ENCODE measurements at places on chromosomes 7 and 10.

GRCh38 chr10:31606841-31607240, 287.8 kb downstream of the ZEB1 start:
- no peak for DNase-seq

GRCh38 chr10:8594176-8594575, 539.7 kb downstream of the GATA3 start:
- no peak for DNase-seq

GRCh38 chr10:124369986-124370385, 48.7 kb downstream of the OAT start:
- DNase-seq = no peak

DNA sequence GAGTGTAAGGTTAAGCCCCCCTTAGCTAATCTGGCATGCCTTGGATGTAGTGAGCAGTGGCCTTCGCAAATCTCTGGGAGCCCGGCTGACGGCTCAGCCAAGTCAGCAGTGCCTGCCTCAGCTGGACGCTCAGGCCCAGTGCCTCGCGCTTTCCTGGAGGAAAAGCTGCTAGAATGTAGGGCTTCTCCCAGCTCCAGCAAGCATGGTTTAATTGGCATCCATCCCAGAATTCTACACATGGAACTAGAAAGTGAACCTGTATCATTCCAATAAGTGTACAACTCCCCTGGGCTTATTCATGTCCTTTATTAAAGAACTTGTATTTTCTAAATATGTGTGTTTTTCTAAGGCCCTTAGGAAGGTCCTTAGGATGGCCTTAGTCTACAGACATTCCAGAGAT, 287.8 kb upstream of the SHH start:
- no peak for DNase-seq

DNA sequence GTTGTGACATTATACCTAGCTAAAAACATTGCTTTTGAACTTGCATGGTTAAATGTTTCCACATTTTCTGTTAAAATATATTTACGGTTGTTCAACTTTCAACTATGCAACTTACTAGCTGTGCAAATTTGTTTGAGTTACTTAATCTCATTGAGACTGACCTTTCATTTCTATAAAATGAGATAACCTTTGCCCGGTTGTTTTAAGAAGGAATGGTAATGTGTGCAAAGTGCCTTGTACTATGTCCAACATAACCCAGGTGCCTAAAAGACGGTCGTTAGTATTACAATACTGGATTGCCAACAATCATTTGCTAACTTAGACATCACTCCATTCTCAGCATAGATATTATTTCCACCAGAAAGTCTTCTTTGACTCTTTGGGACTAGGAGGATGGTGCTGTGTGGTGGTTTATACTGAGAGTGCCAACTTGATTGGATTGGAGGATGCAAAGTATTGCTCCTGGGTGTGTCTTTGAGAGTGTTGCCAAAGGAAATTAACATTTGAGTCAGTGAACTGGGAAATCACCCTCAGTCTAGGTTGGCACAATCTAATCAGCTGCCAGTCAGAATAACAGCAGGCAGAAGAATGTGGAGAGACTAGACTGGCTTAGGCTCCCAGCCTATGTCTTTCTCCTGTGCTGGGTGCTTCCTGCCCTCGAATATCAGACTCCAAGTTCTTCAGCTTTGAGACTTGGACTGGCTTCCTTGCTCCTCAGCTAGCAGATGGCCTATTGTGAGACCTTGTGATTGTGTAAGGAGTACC, 85.2 kb upstream of the PDSS1 start:
- DNase-seq = no peak

GRCh38 chr7:137871170-137871915, 24.6 kb upstream of the DGKI start:
- DNase-seq = no peak

- no peak for DNase-seq
Measured at GRCh38 chr7:3107228-3107763, 63.6 kb upstream of the CARD11 start.

GRCh38 chr10:123391275-123392028, 237.2 kb downstream of the BUB3 start:
- no peak for DNase-seq

GRCh38 chr10:26621889-26622711, 75.4 kb upstream of the PDSS1 start:
- DNase-seq = peak; percentile 17

GRCh38 chr7:106466867-106467266, 182.1 kb upstream of the NAMPT start:
- no peak for DNase-seq

- DNase-seq = peak; percentile 69
Measured at GRCh38 chr10:103153302-103154197, 39.5 kb downstream of the NT5C2 start.

DNA sequence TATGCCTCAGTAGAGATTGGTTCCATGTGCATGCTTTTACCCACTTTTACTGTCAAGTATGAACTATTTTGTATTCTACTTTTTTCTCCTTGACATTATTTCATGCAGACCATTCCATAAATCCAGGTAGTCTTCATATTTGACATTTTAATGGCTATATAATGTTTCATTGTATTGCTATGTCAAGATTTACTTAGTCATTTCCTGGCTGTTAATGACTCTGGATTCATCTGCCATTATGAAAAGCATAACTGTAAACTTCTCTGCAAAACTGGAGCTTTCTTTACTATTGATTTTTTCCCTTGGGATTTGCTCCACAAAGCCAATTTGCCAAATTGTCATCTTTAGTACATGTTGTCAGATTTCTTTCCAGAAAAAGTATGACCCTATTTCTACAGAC, 6.8 kb upstream of the MSRB2 start:
- no peak for DNase-seq

DNA sequence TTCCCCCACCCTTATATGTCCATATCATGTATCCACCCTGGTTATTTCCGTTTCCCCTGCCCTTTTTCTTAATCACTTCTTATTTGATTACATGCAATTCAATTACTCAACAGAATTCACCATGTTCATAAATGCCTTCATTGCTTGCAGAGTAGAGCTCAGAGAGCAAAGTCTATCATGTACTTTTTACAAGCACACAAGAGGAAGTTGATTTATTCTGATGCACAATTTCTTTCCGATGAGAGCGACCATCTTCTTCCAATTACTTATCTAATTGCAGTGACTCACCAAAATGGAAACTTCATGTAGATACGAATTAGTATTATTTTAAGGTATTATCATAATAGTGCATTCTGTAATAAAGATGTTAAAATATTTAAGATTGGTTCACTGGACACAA, 430.5 kb upstream of the KLF6 start:
- no peak for DNase-seq

DNA sequence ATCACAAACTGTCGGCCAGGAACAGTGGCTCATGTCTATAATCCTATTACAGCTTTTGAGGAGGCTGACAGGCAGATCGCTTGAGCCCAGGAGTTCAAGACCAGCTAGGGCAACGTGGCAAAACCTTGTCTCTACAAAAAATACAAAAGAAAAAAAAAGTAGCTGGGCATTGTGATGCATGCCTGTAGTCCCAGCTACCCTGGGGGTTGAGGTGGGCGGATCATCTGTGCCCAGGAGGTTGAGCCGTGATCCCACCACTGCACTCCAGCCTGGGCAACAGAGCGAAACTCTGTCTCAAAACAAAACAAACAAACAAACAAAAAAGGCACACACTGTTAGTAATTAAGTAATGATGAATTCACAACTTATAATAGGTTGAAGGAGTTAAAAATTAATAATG, 441.5 kb upstream of the PCDH15 start:
- no peak for DNase-seq

DNA sequence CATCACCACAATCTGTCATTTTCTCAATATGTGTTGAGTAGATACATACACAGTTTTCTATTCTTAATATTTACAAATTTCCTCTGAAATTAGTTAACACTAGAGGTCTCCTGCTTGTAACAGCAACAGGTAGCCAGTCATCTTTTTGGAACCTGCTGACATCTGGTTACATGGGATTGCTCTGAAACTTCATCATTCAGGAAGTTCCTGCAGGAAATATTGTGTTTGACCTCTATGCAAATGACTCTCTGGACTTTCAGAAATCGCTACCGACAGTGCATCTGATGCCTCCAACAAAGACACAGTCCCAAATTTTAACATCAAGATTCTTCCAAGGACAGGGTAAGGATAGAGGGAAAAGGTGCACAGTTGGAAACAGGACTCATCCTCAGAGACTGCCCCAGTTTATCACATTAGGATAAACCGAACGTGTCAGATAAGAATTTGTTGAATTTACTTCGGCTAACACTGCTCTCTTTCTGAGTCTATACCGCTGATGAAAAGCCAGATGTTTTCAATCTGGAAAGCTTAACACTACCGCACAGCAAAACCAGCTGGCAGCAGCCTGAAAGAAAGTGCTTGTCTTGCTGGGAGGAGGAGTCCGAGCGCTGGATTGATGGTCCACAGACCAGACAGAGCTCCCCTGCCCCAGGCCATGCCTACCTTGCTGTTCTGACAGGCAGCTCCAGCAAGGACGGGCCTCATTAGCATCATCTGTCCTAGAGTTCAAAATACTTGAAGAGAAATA, 633.4 kb downstream of the PARD3 start:
- DNase-seq = peak; percentile 62

- DNase-seq = no peak
Measured at GRCh38 chr10:62079885-62080559, 178.5 kb downstream of the ARID5B start.

DNA sequence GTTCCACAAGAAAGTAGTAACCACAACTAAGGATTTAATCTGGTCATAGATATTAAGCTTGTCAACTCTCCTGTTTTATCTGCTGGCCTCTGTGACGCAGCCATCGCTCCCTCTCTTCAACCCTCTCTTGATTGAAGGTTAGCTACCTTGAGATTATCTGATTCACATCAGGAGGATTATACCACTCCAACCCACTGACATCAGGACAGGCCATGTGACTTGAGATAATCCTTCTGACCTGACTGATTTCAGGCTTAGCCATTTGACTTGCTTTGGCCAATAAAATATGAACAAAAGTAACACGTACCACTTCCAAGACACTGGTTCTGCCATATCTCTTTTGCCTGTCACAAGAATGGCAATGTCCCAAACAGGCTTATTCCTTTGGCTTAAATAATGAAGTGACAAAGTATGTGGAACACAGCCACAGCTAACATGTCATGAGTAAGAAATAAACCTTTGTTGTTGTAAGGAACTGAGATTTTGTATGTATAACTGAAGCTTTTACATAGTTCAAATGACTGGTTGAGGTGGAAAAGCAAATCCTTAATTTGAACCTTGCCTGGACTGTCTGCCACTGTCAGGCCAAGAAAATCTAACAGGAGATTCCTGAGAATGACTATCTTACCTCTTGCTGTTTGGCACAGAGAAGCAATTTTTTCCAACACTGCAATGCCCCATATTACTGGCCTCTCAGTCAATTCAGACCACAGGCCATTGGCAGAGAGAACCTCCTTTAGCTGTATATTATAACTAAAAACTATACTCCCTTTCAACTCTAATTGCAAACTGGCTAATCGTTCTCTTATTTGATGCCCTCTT, 13.9 kb downstream of the ZNF438 start:
- no peak for DNase-seq

- DNase-seq = no peak
Measured at GRCh38 chr7:22251281-22251680, 105.7 kb downstream of the RAPGEF5 start.

DNA sequence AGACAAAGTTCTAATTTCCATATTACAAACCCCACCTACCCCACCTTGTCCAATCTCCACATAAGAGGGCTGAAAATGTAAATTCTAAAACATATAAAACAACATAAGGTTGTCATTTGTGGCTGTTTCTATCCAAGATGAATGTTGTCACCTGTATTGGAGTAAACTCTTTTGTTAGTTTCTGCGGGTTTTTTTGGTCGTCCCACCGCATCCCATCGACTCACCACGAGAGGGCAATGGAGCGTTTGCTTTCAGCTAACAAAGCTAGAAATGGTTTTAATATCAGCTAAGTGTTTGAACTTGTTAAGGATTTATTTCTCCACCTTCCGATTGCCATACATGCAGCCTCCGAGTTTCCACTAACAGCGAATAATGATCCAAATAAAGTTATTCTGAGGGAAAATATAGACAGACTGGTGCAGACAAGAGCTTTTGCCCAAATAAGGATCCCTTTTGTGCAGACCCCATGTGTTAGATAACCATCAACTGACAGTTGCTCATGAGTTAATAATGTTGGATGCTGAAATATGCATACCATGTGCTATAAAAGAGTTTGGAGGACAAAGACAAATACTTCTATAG, 137.2 kb downstream of the ARID5B start:
- peak; percentile 87 for DNase-seq

DNA sequence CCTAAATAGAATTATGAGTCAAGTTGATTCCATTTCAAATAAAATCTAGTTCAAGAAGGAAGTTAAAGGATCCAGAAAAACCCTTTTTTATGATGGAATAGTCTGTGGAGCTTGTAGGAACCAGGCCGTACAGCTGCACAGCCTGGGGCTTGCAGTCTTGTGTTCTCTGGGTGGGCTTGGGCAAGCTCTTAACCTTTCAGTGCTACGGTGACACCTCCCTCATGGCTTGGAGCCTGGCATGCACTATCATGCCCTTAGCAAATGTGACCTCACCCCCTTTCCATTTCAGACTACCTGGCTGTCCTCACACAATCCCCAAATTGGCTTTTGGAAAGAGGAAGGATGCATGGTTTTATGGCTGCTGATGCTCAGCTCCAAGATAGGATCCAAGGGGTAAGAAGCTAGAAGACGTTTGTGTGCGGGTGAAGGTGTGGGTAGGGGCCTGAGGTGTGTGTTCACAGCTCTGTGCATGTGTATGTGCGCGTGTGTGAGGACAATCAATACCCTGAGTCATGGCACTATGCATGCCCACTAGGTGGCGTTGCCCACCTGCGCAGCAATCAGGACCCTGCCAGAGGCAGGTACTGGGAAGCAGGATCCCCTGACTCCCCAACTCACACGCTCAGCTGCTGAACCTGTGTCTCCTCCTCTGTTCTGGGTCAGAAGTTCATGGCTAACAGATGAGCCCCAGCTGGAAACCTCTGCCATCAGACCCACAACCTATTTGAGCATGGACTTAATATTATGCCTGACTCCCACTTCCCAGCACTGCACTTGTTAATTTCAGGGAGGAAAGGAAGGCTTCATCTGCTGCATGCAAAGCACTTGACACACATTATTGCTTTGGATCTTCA, 113.4 kb downstream of the PTPN20 start:
- peak; percentile 61 for DNase-seq

DNA sequence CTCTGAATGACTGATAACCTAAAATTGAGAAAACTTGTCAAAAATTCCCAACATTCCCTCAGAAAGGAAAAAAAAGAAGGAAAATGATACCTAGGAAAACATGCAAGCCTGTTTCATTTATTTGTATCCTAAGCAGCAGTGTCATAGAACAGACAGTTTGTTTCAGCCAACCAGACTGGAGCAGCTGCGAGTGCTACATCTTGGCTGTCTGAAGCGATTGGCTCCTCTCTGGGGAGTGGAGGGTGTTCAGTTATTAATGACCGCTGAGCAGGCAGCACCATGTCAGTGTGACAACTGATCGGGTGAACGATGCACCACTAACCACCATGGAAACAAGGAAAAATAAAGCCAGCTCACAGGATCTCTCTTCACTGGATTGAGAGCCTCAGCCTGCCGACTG, at the start of gene LRRN3:
Gene LRRN3 (plus strand): TSS at position 282 of the 400 bp plus-strand sequence. CDS start 31,646 bp downstream, outside the sequence.
- DNase-seq = peak; percentile 57
